Smooth muscle cell of bladder (primary cell): ENCODE measurements at places on chromosomes 4 and X. TPM values are rescaled to one million over a fixed set of nuclear protein-coding genes. Genes with fewer than 3 reads are reported as not detected.

The DMRTC1B gene
- not detected in 2 replicates for total RNA-seq

The STIM2 gene
- total RNA-seq, result 12.9 and 17.6 TPM in 2 replicates

The PDGFC gene
- total RNA-seq, result 21.6 and 31.6 TPM in 2 replicates

The PRIMPOL gene
- total RNA-seq, result 10.7 and 13.7 TPM in 2 replicates

The KCND1 gene
- 0.28 and 1.0 TPM in 2 replicates for total RNA-seq

The XIAP gene
- 29.2 and 38.6 TPM in 2 replicates for total RNA-seq

The XPNPEP2 gene
- 0.85 and 1.9 TPM in 2 replicates for total RNA-seq

The SLITRK4 gene
- total RNA-seq, result under 0.01 and 0.46 TPM in 2 replicates

The OSTC gene
- total RNA-seq, result 208 and 257 TPM in 2 replicates

The MAP3K15 gene
- total RNA-seq, result 0.09 TPM in 1 of 2 replicates, not detected in the other

The PAGE2 gene
- total RNA-seq, result 0.71 TPM in 1 of 2 replicates, not detected in the other

The SERTM2 gene
- total RNA-seq, result 2.1 and 2.3 TPM in 2 replicates

The USP26 gene
- total RNA-seq, result not detected in 2 replicates

The IL2RG gene
- total RNA-seq, result not detected in 2 replicates

The SOD3 gene
- 12.2 and 19.9 TPM in 2 replicates for total RNA-seq

The NAA11 gene
- total RNA-seq, result not detected in 2 replicates

The TMEM150C gene
- total RNA-seq, result 0.65 and 2.7 TPM in 2 replicates

The COX7B gene
- 369 and 478 TPM in 2 replicates for total RNA-seq

The ANKRD37 gene
- 3.7 and 25.8 TPM in 2 replicates for total RNA-seq

The JAKMIP1 gene
- total RNA-seq, result under 0.01 TPM in 1 of 2 replicates, not detected in the other

The GPRASP2 gene
- total RNA-seq, result 13.8 and 16.0 TPM in 2 replicates

The SCRG1 gene
- total RNA-seq, result 0.85 and 3.8 TPM in 2 replicates

The LDOC1 gene
- 3.8 and 4.6 TPM in 2 replicates for total RNA-seq

The ERCC6L gene
- 0.28 TPM in 2 replicates for total RNA-seq

The SMIM9 gene
- not detected in 2 replicates for total RNA-seq

The DOK7 gene
- total RNA-seq, result not detected in 2 replicates

The ACE2 gene
- under 0.01 and 0.09 TPM in 2 replicates for total RNA-seq

The FAM47E gene
- total RNA-seq, result 0.28 and 1.4 TPM in 2 replicates

The ADRA2C gene
- total RNA-seq, result 0.14 and 0.37 TPM in 2 replicates

The STPG2 gene
- total RNA-seq, result 0.09 and 0.14 TPM in 2 replicates

The RASL11B gene
- total RNA-seq, result 0.28 and 1.1 TPM in 2 replicates

The SMC1A gene
- 5.4 and 6.0 TPM in 2 replicates for total RNA-seq

The HTT gene
- 17.9 and 22.6 TPM in 2 replicates for total RNA-seq

The PAGE5 gene
- total RNA-seq, result 1.0 and 1.4 TPM in 2 replicates

The N4BP2 gene
- total RNA-seq, result 3.9 and 6.3 TPM in 2 replicates

The PGK1 gene
- 275 and 372 TPM in 2 replicates for total RNA-seq

The KLKB1 gene
- total RNA-seq, result 0.18 TPM in 1 of 2 replicates, not detected in the other

The RBMX2 gene
- 30.2 and 37.5 TPM in 2 replicates for total RNA-seq

The ESX1 gene
- not detected in 2 replicates for total RNA-seq

The DHRSX gene
- total RNA-seq, result 27.6 and 41.6 TPM in 2 replicates

The HSFX2 gene
- total RNA-seq, result 0.14 and 0.28 TPM in 2 replicates

The CXCL10 gene
- total RNA-seq, result 0.09 and 0.28 TPM in 2 replicates

The DCAF4L1 gene
- total RNA-seq, result under 0.01 and 0.09 TPM in 2 replicates
